ENCODE measurements at places on chromosomes 4 and X. TPM values are rescaled to one million over a fixed set of nuclear protein-coding genes. Genes with fewer than 3 reads are reported as not detected.

Gene SGMS2
- not detected for total RNA-seq

Gene NPY1R
- total RNA-seq = not detected

Gene STOX2
- total RNA-seq = not detected

Gene BTC
- total RNA-seq = not detected

DNA sequence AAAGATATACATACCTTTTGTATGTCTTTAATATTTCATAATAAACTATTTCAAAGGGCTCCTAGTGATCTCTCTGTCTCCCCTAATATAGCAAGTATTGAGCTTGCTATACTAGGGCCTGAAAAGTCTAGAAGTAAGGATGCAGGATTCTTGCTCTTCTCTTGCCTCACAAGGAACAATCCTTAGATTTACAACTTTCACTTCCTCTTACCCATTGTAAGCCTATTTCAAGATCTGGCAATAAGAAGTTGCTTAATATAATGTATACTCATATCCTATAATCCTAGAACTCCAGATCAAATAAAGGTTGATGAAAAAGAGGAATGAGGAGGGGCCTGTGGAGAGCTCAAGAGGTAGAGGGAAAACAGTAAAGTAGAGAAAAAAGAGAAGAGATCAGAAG, 40.8 kb upstream of the CHRDL1 start:
- H3K4me1 ChIP-seq = no peaks in the 10 kb centered on the region
- H3K27me3 ChIP-seq = no peaks in the 10 kb centered on the region
- no peak overlapping the region for H3K27ac ChIP-seq
- DNase-seq = no peak

GRCh38 chr4:52263607-52264006, 212.5 kb downstream of the SPATA18 start:
- H3K27ac ChIP-seq = no peak overlapping the region
- no peaks in the 10 kb centered on the region for H3K4me1 ChIP-seq
- no peaks in the 10 kb centered on the region for H3K36me3 ChIP-seq
- no peak overlapping the region for H3K4me3 ChIP-seq
- no peaks in the 10 kb centered on the region for H3K27me3 ChIP-seq

DNA sequence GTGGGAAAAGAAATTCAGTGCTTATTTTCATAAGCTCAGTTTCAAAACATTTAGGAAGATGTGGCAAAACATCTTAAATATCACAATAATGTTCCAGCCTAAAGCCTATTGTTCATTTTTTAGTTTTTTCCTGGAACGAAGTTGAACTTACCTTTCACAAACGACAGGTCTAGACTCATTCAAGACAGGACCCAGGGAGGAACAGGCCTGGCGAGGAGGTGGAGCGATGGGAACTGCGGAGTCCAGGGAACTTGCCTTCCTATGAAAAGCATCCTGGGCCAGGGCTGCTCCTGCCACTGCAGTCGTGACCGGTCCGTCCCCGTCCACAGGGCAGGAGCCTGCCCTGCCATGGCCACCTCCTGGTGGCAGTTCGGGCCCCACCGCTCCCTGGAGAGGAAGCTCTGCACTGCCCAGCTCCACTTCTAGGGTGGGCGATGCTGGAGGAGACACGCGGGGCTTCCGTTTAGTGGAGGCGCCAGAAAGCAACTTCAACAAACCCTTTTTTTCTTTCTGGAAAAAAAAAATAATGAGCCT, 96.7 kb upstream of the CBR4 start:
- no peaks in the 10 kb centered on the region for H3K36me3 ChIP-seq
- H3K4me1 ChIP-seq = no peaks in the 10 kb centered on the region
- peaks cover 11% of the 10 kb centered on the region for H3K27me3 ChIP-seq

- DNase-seq = no peak
- H3K27me3 ChIP-seq = no peaks in the 10 kb centered on the region
- no peak overlapping the region for H3K4me3 ChIP-seq
- no peaks in the 10 kb centered on the region for H3K4me1 ChIP-seq
Measured at GRCh38 chr4:76779740-76780459, 118.0 kb downstream of the SOWAHB start.

All from T-cell (primary cell).